SK-MEL-5 (cell line): ENCODE measurements at places on chromosomes 6 and 20. TPM values are rescaled to one million over a fixed set of nuclear protein-coding genes. Genes with fewer than 3 reads are reported as not detected.

RPP40 gene
- 40.6 and 43.1 TPM in 2 replicates for total RNA-seq

TCP11 gene
- not detected in 2 replicates for total RNA-seq

SS18L1 gene
- total RNA-seq = 20.6 and 23.9 TPM in 2 replicates

GRCh38 chr6:160863782-160864181 is 127.8 kb upstream of the MAP3K4 start:
- DNase-seq = no peak

- no peak for DNase-seq
These were observed 40.4 kb upstream of the KIF25 start for GRCh38 chr6:167956983-167957492.

- DNase-seq = no peak
These were observed 60.7 kb upstream of the SYNCRIP start for GRCh38 chr6:85703406-85703805.

- DNase-seq = no peak
These were observed 54.0 kb upstream of the TNFRSF21 start for GRCh38 chr6:47363736-47364135.
